ENCODE measurements at places on chromosomes 2 and 18. TPM values are rescaled to one million over a fixed set of nuclear protein-coding genes. Genes with fewer than 3 reads are reported as not detected.

DNA sequence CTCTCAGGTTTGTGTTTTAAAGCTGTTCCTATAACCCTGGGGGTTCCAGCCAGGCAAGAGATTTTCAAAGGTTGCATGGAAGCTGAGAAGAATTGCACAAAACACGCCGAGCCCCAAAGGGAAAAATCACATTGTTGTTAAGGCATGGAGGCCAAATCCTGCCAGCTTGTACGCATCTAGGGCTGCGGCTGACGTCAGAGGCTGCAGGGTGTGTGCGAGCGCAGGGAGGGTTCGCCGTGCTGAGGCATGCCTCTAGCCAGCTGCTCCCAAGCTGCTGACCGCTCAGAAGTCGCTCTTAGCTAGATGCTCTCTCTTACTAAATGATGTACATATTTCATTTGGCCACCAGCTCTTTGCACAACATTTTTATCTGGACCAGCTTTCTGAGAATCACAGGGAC is 191.8 kb downstream of the LPIN1 start:
- no peak for DNase-seq

DNA sequence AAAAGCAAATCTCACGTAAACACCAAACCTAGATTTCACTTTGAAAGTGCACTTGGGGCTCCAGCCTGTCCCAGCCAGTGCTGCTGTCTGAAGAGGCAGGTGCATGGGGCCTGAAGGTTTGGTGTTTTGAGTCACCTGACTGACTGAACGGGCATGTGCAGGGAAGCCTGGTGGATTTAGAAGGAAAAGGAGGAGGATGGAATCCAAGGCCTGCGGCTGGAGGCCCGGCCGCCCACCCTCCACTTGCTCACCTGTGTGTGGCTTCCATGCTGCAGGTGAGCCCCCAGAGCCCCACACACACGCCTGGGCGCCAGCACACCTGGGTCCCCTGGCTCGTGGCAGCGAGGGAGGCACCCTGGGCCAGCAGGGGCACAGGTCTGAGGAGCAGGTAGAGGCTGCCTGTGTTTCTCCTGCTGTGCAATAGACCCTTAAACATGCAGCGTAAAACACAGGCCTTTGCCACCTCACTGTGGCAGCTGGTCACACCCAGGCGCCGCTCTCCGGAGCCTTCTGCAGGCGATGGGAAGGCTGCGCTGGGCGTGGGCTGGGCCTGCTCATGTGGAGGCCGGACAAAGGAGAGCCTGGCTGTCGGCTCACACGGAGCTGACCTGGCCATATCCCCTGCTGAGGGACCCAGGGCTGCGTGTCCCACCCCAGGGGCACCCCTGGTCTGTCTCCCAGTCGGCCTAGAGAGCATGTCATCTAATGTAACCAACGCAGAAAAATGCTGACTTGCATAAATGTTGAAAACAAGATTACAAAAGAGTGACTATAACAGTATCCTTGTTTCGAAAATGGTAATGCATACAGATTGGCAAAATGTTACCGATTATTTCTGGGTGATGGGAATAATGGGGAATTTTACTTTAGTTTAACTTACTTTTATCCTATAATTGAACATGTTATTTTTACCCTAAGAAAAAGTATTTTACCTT is 71.3 kb downstream of the TMEM18 start:
- DNase-seq = no peak

- no peak for DNase-seq
Measured at GRCh38 chr2:120764991-120765677, 29.5 kb downstream of the GLI2 start.

- no peak for DNase-seq
Measured at GRCh38 chr2:45895241-45895861, 243.9 kb downstream of the PRKCE start.

DNA sequence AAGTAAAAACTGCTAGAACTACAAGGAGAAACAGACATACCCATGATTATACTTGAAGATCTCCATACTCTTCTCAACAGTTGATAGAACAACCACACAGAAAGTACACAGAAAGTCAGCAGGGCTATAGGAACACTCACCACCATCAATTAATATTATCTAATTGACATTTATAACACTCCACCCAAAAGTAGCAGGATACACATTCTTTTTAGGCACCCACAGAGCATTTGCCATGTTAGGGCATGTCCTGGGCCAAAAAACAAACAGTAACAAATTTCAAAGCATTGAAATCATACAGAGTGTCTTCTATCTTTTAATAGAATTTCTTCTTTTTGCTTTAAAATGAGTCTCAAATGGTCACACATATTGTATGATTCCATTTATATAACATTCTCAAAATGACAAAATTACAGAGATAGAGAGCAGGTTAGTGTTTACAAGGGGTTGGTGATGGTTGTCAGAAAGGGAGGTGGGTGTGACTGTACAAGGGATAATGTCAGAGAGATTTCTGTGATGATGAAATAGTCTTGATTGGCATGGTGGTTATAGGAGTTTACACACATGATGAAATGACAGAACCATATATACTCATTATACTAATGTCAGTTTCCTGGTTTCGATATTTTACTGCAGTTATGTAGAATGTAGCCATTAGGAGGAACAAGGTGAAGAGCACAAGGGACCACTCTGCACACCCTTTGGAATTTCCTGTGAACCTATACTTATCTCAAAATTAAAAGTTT is 82.8 kb downstream of the NCK2 start:
- no peak for DNase-seq

Gene RAB6D
- 0.10 TPM for total RNA-seq

All from NCI-H460 (cell line).